NCI-H187 (cell line): ENCODE measurements at places on chromosomes 7 and 10.

DNA sequence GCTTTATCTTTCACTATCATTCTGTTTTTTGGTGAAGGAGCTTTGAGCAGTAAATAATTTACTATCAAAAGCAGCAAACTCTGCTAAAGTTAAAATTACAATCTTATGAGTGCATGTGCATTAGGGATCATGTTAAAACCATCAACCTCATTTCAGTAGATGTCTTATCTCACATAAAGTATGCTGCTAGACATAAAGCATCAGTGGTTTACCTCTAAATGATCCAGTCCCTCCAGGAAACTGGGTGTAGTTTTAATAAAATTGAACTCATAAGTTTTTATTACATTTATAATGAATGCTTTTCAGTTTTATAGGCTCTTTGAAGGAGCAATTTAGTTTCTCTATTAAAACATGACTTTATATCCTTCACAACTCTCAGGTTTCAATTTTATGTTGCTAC is 108.7 kb downstream of the LRRN3 start:
- DNase-seq = no peak

DNA sequence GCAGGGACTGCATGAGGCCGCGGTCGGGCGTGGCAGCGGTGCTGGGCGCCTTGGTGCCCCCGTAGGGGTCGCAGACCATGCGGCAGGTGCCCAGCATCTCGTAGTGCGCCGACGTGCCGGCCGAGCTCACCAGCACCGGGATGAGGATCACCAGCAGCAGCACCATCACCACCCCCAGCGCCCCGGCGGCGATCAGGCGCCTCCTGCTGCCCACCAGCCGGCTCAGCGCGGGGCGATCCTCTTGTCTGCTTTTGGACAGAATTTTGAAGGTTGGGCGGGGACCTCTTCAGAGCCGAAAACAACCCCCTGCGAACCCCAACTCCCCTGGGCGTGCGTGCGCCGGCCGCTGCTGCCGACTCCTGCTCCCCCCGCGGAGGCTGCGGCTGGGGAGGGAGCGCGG is 779 bp downstream of the C1QL3 start:
- no peak for DNase-seq

GRCh38 chr7:45196374-45196773 is 38.8 kb downstream of the RAMP3 start:
- DNase-seq = no peak

GRCh38 chr10:33746836-33747268 is 412.4 kb upstream of the NRP1 start:
- DNase-seq = no peak

- DNase-seq = no peak
Observed at GRCh38 chr7:34100661-34101060, 195.3 kb downstream of the BMPER start.

- no peak for DNase-seq
Observed at GRCh38 chr10:63707254-63707910, 186.2 kb downstream of the REEP3 start.

DNA sequence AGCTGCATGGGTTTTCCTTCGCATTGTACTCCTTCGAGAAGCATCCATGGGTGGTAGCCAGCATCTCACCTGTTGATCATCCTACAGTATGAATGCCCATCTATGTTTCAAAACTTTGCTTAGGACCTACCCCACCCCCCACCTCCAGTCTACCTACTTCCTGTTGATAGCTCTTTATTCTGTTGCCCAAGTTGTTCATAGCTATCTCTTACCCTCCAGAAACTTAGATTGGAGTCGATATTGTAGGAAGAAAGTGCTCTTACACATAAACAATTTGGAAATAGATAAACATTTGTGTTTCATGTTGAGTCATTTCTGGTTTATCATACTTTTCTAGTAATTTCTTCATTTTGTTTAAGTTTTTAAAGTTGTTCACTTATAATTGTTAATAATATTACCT is 90.1 kb downstream of the FAS start:
- DNase-seq = no peak

GRCh38 chr10:130018730-130019185 is 54.7 kb upstream of the EBF3 start:
- DNase-seq = no peak

GRCh38 chr10:68625316-68625921 is 65.3 kb downstream of the TET1 start:
- no peak for DNase-seq

DNA sequence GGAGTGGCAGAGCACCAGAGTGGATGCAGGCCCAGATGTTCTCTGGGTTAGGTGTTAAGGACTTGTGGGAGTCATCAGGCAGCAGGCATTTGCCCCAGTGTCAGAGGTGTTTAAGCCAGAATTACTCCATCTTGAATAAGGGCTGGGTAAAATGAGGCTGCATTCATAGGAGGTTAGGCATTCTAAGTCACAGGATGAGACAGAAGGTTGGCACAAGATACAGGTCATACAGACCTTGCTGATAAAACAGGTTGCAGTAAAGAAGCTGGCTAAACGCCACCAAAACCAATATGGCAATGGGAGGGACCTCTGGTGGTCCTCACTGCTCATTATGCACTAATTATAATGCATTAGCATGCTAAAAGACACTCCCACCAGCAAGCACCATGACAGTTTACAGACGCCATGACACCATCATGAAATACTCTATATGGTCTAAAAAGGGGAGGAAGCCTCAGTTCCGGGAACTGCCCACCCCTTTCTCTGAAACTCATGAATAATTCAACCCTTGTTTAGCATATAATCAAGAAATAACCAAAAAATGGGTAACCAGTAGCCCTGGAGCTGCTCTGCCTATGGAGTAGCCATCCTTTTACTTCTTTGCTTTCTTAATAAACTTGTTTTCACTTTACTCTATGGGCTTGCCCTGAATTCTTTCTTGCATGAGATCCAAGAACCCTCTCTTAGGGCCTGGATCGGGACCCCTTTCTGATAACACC is 882 bp upstream of the LRRC61 start:
- DNase-seq = no peak

GRCh38 chr10:84008878-84009277 is 130.4 kb upstream of the GHITM start:
- DNase-seq = no peak

- DNase-seq = no peak
Observed at GRCh38 chr10:14233566-14233965, 97.2 kb downstream of the FRMD4A start.

DNA sequence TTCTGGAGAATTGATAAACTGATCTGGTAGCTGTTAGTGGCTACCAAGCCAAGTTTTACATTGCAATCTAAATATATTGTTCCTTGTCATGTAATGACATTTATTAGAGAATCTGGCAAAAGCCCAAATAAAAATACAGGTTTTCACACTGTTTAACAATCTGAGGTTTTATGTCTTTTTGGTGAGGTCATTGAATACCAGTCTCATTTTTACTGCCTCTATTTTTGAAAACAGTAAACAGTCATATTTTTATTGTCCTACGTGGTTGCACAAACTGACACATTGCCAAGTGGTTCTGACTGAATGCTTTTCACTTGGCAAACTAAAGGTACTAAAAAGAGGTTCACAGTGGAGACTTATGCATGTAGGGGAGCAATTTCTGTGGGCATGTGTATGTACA is 157.5 kb downstream of the PRKG1 start:
- no peak for DNase-seq

DNA sequence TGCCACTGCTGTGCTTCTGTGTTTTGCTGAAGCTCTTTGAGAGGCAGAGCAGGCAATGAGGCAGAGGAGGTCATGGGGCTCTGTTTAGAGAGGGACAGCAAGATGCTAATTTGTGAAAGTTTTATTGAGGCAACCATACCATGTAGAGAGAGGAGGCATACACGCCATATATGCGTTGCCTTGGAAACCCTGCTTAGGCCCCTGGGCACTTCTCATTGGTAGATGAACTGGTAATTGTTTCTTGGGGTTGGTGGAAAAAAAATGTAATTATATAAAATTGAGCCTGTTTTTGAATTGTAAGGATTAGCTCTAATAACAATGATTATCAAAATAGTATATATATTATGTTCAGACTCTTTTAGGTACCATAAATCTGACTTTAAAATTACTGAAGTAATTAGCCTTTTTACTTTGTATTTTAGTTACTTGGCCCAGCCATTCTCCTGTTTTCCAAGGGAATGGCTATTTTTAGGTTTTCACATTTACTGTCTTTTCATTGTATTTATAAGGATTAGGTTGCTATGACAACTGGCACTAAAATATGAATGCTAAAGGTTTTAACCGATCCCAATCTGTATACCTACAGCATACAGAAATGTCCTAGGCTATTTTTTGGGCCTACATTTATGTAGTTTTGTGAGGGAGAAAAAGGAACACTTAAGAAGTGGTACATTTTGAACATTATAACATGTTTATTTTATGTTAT is 52.4 kb downstream of the BZW2 start:
- no peak for DNase-seq

GRCh38 chr10:50992972-50993766 is 81.1 kb upstream of the PRKG1 start:
- no peak for DNase-seq

DNA sequence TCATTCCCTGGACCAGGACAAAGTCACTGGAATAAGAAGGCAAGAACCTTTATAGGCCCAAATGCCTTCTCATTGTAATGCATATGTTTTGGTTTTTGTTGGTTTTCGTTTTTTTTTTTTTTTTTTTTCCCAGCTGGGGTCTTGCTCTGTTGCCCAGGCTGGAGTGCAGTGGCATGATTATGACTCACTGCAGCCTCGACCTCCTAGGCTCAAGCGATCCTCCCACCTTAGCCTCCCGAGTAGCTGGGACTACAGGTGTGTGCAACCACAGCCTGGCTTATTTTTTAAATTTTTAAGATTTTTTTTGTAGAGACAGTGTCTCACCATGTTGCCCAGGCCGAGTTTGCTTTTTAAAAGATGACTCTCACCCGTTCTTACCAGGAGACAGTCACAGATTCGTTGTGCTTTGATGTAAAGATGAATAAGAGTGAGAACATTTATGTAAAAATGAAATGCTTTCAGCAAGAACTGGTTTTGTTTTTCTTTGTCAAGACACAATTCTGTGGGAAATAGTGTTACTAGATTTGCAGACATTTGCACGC is 7.6 kb downstream of the IQCE start:
- no peak for DNase-seq

DNA sequence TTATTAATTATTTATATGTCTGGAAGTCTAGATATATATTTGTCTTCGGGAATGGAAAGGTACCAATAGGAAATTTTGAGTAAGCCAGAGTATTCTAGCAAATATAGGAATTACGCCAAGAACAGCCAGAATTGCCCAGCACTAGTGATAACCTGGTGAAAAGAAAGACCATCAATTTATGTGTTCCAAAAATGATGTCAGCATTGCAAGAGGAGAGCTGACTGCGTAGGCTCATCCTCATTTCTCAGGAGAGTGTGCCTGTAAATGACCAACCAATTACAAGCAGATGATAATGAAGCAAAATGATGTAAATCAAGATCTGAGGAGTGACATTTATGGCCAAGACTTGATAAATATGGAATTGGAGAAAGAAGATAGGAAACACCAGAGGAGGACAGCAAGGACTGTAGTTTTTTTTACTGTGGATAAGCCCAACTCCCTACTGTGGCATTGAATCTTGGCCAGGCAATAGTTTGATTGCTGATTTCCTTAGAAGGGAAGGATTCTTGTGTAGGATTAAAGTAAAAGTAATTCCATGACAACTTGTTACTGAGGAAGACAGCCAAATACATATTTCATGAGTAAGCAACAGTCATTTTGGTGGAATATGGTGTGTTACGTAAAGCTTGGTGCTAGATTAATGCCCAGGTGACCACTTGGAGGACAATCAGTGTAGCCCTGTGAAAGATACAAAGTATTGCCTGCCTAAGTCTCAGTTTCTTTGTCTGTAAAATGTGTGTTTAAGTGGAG is 590.8 kb downstream of the AUTS2 start:
- no peak for DNase-seq

DNA sequence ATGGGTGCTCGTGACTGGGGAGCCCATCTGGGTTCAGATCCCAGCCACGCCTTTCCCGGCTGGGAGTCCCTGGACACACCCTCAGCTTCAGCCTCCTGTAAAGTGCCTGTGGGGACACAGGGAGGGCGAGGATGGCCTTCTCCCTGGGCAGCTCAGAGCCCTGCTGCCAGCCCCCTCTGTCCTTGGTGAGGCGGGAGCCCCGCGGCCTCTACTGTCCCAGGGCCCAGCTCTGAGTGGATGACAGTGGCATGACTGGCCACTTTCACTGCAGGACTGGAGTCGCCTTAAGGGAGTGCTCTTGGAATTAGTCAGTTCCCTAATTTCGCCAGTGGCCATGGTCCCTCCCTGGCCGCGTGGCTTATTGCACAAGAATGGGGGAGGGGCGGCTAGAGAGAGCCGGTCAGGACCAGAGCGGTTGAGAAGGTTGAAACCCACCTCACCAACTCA is 4.6 kb downstream of the BRI3 start:
- no peak for DNase-seq

DNA sequence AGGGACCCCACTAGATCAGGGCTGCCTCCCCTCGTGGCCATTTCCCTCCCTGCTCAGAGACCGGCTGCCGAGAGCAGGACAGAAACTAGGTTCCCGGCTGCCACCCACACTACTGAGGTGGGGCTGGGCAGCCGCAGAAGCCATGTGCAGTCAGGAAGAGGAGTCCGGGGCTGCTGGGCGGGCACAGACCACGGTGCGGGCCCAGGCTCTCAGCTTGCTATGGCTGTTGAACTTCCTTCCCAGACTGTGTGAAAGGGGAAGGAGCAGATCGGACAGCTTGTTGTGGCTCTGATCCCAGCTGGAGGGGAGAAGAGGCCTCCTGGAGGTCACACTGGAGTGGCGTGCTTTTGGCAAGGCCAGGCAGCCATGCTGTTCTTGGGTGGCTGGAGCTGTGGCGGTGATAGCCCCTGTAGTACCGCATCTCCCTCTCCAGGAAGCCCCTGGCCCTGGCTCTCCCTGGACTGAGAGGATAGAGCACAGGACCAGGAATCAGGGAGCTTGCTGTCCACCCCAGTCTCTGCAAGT is 56.8 kb downstream of the HK1 start:
- no peak for DNase-seq

GRCh38 chr7:27994639-27995038 is 186.0 kb downstream of the JAZF1 start:
- DNase-seq = no peak

DNA sequence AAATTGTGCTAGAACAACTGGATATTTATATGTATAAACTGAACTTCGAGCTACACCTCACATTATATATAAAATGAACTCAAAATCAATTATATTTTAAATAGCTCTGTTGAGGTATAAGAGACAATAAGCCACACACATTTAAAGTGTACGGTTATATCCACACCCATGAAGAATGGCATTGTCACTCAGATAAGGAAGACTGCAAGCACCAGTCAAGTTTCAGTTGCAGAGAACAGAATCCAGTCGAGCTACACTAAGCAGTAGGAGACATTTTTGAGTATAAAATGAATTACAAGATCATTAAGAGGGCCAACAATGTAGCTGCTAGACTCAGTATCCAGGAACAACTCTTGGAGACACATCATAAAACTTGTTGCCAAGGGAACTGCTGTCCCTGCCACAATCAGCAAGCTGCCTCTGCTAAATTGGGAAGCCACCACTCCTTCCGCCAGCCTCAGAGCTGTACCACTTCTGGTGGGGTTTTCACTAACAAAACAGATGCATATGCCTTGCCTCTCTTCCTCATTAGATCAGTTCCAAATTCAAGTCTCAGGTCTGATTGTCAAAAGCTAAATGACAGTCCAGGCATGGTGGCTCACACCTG is 19.6 kb upstream of the GPNMB start:
- DNase-seq = no peak

- DNase-seq = no peak
Observed at GRCh38 chr10:94193466-94193924, 169.2 kb downstream of the NOC3L start.
